Fibroblast of skin of right quadriceps (primary cell): ENCODE measurements at places on chromosomes 4 and X.
A peak's percentile ranks its signal among the peaks of the same experiment; 100 is the strongest.

DNA sequence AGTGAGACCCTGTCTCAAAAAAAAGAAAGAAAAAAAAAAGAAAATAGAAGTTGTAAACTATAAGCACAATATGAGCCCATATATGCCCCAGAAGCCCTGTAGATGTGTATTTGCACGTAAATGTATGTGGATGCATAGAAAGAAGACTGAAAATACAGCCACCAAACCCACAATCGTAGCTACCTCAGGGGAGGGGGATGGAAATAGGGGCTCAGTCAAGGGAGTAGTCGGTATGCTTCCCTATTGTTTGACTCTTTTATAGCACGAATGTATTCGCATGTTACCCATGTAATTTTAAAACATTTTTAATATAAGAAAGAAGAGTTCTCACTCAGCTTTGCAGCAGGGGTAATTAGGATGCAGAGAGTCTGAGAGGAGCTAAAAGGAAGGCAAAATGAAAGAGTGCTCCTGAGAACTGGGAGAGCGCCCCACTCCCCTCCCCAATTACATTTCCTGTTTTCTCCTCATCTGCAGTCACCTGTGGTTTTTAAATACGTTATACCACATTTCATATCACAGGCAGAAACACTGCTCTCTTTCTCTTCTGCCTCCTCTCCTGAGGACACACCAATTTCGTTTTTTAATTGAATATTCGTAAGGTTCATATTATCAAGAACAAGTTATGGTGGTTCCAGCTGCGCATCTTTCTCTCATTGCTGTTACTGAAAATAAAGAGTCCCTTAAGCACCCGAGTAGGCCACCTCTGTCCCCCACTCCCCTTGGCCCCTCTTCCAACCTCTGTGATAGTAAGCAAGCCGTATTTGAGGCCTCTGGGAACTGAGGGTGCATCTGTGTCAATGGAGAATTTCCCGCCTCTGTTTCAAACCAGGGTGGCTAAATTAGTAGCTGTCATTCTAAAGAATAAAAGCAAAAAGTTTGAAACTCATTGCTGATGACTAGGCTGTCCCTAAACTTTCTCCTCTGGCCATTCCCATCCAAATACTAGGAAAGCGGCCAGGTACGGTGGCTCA lies 10.7 kb downstream of the SEPTIN6 start:
- DNase-seq, result no peak

DNA sequence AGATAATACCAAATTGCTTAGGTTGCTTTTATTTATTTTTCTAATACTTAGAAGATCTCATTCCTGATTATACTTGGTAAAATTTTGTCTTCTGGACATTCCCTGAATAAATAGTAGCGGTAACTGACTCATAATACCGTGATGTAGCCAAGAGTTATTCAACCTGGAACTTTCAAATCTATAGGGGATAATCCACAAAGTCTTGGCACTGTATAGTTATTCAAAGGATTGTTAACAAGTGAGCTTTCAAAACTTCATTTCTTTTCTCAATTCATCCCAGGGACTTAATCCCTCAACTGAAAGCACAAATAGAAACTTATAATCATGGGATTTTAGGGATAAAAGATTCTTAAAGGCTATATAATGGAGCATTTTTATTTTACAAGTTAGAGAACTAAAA lies 1383.3 kb downstream of the FAM133A start:
- peak; percentile 41 for DNase-seq

DNA sequence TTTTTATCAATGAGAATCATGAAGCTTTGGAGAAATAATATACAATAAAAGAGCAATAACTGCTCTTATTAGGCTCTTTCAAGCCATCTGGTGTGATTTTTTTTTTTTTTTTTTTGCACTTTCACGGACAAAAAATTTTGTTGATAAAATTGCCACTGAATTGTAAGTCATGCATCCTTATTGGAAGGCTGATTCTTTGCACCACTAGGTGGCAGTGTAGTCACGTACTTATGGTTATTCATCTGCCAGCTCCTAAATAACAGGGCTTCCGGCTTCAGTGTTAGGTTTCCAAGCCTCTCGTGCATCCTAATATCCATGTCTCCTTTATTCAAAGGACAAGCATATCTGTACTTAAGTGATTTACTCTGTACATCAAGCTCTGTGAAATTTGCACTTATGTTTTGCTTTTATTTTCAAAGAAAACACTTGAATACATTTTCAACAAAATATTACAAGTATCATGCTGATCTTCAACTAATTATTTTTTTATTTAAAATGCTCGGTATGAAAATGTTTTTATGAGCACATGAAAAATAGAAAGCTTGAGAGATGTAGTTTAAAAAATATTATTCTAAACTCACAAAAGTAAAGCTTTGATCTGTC lies 1578.3 kb upstream of the TENM3 start:
- DNase-seq, result peak; percentile 76

GRCh38 chr4:20432088-20432487 lies 180.4 kb downstream of the SLIT2 start:
- peak; percentile 63 for DNase-seq

DNA sequence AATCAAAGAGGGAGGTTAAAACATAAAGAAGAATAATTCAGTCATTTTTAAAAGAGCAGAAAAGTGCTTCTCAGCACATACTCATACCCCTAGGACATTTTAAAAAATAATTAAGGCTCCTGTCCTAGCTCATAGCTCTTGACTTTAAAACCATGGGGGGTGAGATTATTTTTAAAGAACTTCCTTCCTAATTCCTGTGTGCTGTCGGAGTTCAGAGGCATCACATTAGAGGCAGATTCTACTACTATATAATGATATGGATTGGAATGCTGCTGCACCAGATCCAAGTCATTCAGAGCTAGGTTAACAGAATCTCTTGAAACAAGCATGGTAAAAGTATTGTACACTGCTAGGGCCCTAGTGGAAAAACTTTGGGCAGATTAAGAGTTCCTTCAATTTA lies 456.5 kb upstream of the ADGRL3 start:
- DNase-seq, result no peak

GRCh38 chr4:13940921-13941320 lies 313.4 kb upstream of the BOD1L1 start:
- DNase-seq, result no peak

DNA sequence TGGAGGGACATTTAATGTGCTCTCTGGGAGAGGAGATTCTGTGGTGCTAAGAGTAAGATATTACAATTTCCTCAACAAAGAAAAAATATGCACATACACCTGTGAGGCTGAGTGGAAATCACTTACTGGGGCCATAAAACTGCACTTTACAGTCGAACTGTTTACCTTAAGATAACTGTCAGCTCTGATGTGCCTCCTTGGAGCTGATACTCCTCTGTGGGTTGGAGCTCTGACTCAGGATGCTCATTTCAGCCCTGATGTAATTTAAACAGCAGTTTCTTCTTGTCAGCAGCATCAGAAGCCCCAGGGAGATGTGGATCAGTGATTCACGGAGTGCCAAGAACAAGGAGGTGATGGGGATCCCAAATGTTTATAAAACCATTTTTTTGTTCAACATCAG lies 241.9 kb upstream of the SFRP2 start:
- DNase-seq, result no peak

GRCh38 chrX:50691820-50692219 lies 122.2 kb downstream of the SHROOM4 start:
- DNase-seq, result peak; percentile 45

DNA sequence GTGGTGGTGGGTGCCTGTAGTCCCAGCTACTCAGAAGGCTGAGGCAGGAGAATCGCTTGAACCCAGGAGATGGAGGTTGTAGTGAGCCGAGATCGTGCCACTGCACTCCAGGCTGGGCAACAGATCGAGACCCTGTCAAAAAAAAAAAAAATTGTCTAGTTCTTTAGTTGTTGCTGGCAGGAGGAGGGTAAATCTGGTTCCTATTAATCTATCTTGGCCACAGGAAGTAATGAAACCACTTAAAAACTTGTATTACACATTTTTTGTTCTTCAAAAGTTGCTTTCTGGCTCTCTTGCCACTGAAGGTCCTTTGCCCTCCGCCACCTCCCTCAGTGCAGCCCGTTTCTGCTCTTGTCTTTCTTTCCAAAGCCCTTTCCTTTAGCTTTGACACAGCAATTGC lies 102.9 kb upstream of the ARSJ start:
- peak; percentile 24 for DNase-seq

- peak; percentile 34 for DNase-seq
Observed at GRCh38 chr4:76856243-76857073, 41.5 kb downstream of the SOWAHB start.

DNA sequence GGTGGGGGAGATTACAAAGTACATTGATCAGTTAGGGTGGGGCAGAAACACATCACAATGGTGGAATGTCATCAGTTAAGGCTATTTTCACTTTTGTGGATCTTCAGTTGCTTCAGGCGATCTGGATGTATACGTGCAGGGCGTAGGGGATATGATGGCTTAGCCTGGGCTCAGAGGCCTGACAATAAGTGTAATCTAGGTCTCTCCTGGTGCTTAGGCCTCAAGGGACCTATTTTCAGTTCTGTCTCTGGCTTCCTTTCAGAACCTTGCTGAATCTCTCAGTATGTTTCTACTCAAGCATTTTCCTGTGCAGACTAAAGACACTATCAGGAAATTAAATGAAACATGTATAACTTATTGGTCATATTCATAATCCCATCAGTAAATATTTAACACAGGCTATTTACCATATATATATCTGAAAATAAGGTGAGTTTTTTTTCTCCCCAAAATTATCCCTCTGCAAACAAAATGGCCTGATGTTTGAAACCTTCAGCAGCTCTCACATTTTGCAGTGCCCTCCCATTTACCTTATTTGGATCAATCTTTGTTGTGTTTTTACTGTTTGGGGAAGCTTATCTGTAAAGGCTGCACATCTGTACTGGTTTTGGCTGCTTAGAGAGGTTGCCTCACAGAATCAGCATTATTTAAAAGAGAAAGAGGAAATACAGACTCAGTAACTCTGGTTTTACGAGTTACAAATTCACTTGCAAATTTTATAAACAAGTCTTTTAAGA lies 2.3 kb upstream of the ZCCHC4 start:
- DNase-seq, result no peak

GRCh38 chr4:59728496-59728895 lies 1471.6 kb upstream of the ADGRL3 start:
- no peak for DNase-seq

DNA sequence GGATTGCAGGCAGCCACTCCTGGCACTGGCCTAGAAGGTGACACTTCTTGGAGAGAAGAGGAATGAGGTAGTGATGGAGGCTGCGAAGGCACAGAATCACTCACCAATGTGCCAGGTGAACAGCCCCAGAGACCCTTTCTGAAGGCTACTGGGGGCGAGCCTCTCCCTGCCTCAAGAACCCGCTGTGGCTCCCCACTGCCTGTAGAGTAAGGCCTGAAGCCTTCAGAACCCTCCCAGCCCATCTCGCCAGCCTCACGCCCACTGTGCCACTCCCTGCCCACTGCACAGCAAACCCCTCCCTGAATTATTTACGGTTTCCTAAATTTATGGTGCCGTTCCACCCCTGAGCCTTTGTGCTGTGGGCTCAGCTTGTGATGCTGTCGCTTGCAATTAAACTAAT lies 24.2 kb upstream of the SORCS2 start:
- DNase-seq, result no peak

GRCh38 chr4:44194365-44194764 lies 254.2 kb downstream of the KCTD8 start:
- DNase-seq, result no peak
